ENCODE measurements at places on chromosomes 12 and 14. TPM values are rescaled to one million over a fixed set of nuclear protein-coding genes. Genes with fewer than 3 reads are reported as not detected.

Gene POTEG
- not detected for total RNA-seq

Gene TMEM63C
- total RNA-seq: not detected

Gene TBC1D30
- total RNA-seq: 6.2 TPM

Gene DAO
- not detected for total RNA-seq

Gene OR9K2
- total RNA-seq: not detected
